Activated effector memory CD4-positive, alpha-beta T cell treated with Interleukin-2 at 50 U/mL for 16 hours (primary cell): ENCODE measurements at places on chromosomes 6 and 20.
A peak's percentile ranks its signal among the peaks of the same experiment; 100 is the strongest.

GRCh38 chr6:142871910-142872331 is 73.1 kb downstream of the HIVEP2 start:
- no peak for DNase-seq

DNA sequence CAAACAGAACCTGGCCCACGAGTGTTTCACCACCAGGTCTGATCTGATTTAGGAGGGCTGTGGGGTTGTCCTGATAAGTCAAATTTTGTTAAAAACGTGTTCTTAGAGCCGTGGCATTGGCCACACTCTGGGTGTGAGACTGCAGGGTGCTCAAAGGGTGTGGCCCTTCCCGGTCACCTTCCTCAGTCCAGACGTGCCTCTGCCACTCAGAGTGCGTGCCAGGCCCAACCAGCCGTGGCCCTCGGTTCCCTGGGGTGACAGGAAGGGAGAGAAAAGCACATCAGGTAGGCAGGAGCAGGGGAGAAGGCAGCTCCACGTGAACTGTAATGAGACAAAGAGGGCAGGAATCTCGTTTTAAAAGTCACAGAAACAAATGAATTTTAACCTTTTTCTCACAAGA is 115.4 kb downstream of the FAM120B start:
- DNase-seq: no peak

- peak; percentile 61 for DNase-seq
These were observed 49.6 kb downstream of the ATXN1 start for GRCh38 chr6:16711546-16712254.

DNA sequence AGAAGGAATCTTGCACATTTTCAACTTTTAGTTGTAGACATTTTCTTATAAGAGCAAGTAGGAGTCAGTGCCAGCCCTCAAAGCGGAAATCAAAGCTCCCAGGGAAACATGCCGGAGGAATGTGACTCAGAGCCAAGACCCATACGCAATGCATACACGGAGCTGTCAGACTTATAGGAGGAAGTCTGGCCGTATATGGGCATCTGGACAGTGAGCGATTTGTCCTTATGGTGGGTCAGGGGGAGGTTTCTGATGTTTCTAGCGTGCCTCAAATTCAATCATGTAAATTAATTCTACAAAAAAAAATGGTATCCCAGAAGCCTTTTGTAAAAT is 3.6 kb upstream of the CCN2 start:
- DNase-seq: no peak

DNA sequence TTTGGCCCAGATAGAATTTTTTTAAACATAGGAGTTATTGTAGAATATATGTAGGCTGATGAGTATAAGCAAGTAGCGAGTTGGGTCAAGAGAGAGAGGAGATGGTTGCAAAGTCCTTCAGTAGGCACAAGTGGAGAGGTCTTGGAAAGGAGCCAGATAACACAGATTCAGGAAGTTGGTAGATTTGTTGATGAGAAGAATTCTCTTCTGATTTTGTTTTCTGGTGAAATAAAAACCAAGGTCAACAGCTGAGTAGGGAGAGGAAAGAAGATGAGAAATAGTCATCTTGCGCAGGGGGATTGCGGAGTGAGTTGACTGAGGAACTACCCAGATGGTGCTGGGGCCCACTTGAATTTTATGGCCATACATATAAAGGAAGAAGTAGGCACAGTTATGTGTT is 17.4 kb upstream of the CD83 start:
- DNase-seq: no peak

DNA sequence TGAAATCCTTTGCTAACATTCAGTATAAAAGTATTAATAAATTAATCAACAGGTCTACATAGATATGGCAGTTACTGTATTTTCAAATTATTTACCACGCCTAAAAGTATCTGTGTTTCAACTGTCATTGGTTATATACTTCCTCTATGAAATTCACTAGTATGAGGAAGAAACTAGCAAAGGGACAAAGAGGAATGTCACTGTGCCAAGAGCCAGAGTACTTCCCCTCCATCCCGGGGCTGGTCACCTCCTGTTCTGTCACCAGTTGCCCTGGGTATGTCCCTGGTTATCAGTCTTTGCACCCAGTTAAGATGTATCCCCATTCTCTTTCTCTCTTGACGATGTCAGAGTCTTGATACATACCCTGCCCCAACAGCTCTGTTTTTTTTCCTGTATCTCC is 476.8 kb upstream of the SOX4 start:
- DNase-seq: no peak

DNA sequence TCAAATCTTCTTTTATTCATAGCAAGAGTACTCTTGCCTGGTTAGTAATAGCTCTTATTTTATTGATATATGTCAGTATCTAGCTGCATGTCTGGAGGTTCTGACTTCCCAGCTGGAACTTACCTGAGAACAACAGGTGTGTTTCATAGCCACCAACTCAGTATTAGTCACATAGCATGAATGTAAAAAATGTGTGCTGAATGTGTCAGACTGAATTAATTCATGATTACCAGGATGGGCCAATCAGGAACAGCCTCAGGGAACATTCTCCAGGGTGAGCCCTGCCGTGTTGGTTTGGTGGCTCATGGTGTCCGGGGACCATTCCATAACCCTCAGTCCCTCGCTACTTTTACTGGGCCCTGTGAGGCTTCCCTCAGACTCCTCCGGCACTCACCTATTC is 99.7 kb downstream of the TULP4 start:
- DNase-seq: no peak

- DNase-seq: no peak
These were observed 526.1 kb upstream of the SPTLC3 start for GRCh38 chr20:12482661-12483060.

DNA sequence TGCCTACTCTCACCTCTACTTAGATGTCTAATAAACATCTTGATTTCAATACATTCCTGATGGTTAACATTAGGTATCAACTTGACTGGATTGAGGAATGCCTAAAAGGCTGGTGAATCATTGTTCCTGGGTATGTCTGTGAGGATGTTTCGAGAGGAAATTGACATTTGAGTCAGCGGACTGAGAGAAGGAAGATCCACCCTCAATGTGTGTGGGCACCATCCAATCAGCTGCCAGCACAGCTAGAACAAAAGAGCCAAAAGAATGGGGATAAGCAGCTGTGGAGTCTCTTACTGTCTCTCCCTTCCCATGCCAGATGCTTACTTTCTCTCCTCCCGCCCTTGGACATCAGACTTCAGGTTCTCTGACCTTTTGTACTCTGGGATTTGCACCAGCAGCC is 128.6 kb upstream of the HS3ST5 start:
- DNase-seq: no peak

DNA sequence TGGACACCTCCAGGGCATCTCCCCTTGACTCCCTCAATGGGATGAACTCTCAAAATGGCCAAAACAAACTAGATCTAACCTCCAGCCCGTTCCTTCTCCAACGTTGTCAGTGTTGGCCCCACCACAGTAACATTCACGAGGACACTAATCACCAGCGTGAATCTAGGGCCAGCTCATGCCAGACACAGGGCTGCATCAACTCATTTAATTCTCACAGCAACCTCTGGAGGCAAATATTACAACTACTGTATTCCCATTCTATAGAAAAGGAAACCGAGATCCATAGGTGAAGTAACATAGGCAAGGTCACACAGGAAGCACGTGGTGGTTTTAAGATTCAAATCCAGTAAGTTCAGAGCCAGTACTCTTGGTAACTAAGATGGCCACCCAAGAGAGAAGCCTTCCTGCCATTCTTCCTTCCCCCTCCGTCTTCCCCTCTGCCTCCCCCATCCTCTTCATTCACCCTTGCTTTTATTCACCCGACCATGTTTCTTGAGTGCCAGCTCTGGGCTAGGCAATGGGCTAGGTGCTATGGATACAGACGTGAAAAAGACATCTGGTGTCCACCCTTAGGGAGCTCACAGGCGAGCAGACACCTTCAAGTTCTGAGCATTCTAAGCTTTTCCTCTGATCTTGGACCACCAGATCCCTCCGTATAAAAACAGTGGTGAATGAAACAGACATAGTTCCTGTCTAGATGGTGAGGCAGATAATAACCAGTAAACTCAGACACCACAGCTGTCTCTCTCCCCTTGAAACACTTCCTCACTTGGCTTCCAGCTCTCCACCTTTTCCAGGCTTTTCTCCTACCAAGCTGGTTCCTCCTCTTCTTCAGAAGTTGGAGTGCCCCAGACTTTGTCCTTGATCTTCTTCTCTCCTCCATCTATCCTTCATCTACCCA is 9.6 kb downstream of the CCM2L start:
- no peak for DNase-seq

DNA sequence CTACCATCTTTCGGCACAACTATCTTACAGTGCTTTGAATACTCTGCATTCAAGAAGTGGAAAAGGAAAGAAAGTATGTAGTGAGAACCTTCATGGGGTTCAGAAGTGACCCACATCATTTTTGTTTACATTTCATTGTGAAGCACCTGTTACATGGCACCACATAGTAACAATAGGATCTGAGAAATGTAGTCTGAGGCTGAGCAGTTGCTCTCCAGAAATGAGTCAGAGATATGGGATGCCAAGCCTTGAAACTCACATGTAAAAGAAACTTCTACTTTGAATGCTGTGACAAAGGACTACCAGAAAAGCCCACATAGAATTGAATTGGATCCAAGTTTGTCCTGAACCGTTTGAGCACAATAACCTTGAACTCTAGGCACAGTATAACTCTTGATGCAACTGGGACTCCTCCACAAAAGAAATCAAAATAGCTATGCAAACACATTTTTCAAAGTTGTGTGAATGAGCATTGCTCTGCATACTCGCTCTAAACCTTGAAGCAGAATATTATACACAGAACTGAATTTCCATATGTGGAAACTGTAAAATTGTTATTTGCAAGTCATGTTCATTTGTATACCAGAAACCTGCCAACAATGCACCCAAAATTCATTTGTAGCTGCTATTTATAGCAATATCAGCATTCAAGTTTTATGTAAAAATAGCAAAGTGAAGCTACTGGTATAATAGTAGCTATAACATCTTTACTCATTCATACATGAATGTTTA is 400.9 kb upstream of the POU3F2 start:
- no peak for DNase-seq

GRCh38 chr6:109336221-109336961 is 45.9 kb downstream of the CD164 start:
- no peak for DNase-seq

GRCh38 chr6:128848212-128848935 is 34.6 kb upstream of the LAMA2 start:
- no peak for DNase-seq

DNA sequence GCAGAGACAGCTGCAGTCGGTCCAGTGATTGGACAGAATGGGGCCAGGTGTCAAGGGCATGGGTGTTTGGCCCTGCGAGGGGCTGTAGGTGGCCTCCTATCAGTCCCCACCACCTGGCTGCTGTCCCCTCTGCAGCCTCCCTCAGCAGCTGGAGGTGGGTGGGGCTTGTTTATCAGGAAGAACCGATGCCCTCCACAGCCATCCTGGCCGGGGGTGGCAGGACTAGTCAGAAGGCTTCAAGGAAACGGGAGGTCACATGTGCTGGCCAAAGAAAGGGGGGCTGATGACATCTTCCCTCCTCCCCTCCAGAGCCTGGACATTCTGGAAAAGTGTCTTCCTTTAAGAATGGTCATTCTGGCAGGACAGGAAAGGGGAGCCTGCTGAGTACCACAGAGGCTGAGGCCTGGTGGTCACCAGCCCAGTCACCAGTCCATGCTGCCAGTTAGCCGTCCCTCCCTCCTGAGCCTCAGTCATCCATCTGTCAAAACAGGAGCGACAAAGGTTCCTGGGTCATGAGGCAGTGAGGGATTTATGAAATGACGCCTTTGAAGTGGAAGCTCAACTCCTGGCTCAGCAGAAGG is 4.1 kb downstream of the FAM210B start:
- DNase-seq: no peak

- DNase-seq: no peak
These were observed 501.0 kb upstream of the MARCKS start for GRCh38 chr6:113356139-113356538.

GRCh38 chr6:82915666-82916065 is 150.0 kb downstream of the UBE3D start:
- DNase-seq: no peak

- DNase-seq: no peak
These were observed 58.2 kb downstream of the SMAP1 start for GRCh38 chr6:70725817-70726415.

- no peak for DNase-seq
These were observed 14.7 kb downstream of the AKIRIN2 start for GRCh38 chr6:87687296-87687695.

- no peak for DNase-seq
These were observed 60.1 kb downstream of the MMS22L start for GRCh38 chr6:97222903-97223302.

- DNase-seq: no peak
These were observed 40.8 kb upstream of the KCNK16 start for GRCh38 chr6:39363280-39363679.

- no peak for DNase-seq
These were observed 63.7 kb downstream of the POPDC3 start for GRCh38 chr6:105116150-105116549.

DNA sequence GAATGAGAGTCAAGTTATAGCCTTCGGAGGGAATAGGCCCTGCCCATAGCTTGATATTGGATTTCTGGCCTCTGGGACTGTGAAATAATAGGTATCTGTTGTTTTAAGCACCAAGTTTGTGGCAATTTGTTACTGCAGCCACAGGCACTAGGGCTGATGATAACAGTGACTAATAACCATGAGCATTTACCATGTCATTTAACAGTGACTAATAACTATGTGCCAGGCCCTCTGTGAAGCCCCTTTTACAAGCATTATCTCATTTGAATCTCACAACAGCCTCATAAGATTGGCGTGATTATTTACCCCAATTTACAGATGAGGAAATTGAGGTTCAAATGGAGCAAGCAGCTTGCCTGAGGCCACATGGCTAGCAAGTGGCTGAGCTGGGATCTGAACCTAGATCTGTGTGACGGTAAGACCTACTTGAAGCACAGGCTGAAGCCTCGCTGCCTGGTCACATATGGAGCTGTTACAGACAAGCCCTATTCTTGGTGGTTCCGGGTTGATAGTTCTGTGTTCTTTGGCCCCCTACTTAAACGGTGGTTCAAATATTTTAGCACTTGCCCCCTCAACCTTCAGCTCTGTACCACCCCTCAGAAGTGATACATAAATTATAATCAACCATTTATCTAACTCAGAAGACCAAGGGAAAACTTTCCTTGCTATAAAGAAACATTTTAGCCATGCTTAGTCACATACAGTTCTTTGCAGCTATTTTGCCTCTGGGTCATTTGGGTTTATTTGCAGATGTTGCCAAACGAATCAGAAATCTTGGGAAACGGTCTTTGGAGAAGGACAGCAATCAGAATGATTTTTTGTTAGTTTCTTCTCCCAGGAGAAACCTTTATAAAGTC is 98.3 kb downstream of the ELOVL5 start:
- DNase-seq: no peak

DNA sequence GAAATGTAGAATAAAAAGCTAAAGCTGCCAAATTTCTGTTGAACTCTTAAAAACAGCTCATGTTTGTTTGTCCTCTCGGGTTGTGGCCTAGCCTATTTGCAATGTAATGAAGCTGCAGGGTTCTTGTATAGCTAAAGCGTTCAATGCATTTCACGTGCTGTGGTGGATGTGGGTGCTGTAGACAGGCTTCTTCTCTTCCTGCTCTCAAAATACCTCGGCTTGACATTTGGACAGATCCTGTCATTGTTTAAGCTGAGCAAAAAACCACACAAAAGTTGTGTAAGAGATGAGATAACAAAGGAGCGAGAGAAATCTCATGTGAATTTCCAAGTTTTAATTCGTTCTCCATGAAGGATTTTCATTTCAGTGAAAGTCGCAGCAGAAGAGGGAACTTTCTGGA is 196.3 kb upstream of the UST start:
- DNase-seq: no peak
